ENCODE measurements at places on chromosomes 2 and 18.

DNA sequence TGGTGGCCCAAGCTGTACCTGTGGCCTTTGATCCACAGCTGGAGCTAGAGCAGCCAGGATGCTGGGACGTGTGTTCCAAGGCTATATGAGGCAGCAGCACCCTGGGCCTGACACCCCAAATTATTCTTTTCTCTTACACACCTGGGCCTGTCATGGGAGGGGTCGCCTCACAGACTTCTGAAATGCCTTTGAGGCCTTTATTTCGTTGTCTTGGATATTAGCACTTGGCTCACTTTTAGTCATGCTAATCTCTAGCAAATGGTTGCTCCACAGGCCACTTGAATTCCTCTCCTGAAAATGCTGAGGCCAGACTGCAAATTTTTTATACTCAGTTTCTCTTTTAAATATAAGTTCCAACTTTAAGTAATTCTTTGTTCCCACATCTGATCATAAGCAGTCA, 22.0 kb upstream of the IL1R2 start:
- no peak for DNase-seq

DNA sequence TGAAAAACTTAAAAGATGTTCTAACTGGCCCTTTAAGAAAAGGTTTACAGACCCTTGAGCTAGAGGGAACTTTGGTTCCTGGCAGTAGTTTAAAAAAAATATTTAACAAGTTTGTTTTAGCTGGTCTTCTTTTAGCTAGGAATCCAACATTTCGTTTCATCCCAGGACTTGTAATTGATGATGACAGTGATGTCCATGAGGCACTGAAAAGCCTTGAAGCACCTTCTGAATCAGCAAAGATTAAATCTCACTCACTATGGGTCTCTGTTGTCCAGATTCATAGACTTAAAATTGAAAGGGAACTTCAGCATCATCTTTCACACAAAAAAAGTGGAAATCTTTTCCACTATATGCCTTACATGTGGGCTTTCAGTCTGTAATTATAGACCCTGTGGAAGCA, 102.9 kb upstream of the ETAA1 start:
- no peak for DNase-seq

GRCh38 chr2:84459018-84459943, at the start of gene SUCLG1:
SUCLG1 (minus strand) TSS chr2:84459280; CDS start chr2:84459269, 11 bp downstream.
- peak; percentile 89 for DNase-seq

- DNase-seq, result no peak
Observed at GRCh38 chr2:215900843-215901242, 112.5 kb downstream of the MREG start.

DNA sequence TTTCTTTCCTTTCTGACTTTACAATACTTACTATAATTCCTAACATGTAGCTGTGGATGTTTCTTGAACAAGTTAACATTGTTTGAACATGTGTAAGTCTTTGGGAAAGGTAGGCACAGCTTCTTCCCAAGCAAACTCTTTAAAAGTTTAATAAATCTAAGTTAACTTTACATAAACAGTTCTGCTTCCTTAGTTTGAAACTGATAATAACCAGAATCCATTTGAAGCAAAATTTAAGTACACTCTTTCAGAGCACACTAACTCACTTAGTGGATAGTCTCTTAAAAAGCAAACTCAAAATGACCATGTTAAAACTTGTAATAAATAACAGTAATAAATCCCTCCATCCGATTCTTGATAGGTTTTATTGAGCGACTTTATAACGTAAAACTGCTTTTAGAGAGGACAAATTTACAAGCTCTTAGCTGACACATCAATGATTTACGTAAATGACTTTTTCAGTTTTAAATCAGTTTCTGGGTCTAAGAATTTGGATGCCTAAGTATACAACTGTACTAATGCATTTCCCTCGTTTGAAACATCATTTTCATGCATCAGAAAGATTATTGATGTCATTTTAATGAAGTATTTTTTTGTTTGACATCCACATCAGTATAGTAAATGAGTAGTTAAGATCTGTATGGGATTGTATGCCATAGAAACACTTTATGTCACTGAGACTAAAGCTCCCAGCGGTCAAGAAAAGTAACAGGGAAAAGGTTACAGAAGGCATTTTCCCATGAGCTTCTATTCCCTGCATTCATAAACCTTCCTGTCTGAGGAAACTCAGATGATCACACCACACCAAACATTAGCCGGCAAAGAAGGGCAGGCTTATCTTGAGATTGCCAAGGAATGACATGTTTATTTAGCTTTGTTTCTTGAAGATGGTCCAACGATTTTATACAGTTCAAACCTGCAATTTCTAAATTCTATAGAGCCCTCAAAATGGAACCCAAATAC, 67.5 kb downstream of the PDE1A start:
- no peak for DNase-seq

GRCh38 chr2:100145893-100146656, 3.7 kb upstream of the AFF3 start:
- DNase-seq, result no peak

GRCh38 chr2:95359031-95359430, 43.5 kb upstream of the FAHD2A start:
- no peak for DNase-seq

DNA sequence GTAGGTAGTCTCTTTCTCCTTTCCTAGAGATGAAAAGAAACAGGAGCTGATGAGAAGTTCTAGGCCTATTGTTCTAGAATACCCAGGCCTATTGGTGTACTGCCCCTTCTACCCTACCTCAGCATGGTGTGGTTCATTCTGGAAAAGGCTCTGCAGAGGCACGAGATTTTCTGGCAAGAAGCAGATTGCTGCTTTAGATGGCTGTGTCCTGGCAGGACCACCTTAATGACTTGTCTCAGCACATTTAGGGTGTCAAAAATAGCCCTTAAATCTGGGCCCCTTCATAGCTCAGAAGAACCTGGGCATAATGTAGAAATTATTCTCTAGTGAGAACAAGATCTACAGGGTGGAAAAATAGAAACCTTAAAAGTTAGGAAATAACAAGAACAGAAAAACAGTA, 87.9 kb downstream of the BCL2L11 start:
- no peak for DNase-seq

GRCh38 chr2:36277881-36278523, 77.6 kb upstream of the CRIM1 start:
- no peak for DNase-seq

GRCh38 chr2:12296915-12297314, 419.8 kb upstream of the TRIB2 start:
- DNase-seq, result no peak

GRCh38 chr2:70896765-70897202, 38.9 kb upstream of the ATP6V1B1 start:
- DNase-seq, result no peak

DNA sequence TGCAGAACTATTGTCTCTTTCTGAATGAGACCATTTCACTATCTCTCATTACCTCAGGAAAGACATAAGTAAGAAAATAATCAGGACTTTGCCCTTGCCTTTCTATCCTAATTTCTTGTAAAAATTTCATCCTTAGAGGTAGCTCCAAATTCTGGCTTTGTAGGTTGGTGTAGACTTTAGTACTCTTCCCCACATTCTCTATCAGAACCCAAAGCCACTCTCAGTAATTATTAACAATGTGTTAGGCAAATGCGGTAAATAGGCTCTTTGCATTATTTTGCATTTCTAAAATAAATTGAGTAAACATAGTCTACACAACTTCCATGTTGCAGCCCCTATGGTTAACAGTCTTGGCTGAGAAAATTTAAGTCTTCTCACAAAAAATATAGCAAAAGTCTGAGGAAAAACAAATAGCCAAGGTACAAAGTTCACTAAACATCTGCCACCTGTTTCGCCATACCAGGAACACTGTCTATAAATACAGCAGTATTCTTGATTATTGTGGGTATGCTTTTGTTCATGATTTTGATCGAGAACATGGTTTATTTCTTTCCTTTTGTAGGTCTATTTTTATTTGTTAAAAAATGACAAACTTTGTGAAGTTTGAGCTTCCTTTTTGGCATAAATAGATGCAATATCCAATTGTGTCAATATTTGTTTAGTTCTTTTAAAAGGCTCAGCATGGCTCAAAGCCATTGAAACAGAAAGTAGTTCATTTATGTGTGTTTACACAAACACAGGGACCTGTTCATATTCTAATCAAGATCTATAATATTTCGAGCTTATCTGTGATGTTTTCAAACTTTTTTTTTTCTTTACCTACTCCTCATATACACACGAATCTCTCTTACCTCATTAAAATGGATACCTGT, 1061.5 kb downstream of the CNTNAP5 start:
- DNase-seq, result no peak

GRCh38 chr18:46917803-46918600, 600 bp downstream of the KATNAL2 start:
- DNase-seq, result no peak

- DNase-seq, result no peak
Observed at GRCh38 chr2:61363580-61363979, 107.3 kb downstream of the USP34 start.

DNA sequence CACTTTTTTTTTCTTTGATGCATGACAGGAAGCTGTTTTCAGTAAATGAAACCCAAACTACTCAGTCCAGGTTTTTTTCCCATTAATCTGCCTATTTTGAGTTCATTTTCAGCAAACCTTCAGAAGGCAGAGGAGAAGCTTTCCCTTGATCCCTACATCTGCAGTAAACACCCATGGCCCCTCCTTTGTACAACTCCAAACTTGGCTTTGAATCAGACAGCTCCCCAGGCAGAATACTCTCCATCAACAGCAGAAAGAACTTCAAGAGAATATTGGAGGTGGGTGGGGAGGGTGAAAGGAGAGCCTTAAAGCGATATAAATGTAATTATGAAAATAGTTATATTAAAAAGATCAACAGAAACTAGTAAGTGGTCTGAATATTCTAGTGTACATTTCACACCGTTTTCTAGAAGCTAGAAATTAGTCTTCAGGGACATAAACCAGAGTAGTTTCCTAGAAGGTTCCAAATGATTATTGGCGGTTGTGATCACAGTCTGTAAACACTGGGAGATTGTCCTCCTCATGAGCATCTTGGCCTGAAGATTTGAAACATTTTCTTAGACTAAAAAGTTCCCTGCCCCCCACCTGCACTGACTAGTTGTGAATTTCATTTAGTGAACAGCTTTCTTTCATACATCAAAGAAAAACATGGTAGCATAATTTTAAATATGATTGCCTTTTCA, 75.1 kb upstream of the STK39 start:
- no peak for DNase-seq

DNA sequence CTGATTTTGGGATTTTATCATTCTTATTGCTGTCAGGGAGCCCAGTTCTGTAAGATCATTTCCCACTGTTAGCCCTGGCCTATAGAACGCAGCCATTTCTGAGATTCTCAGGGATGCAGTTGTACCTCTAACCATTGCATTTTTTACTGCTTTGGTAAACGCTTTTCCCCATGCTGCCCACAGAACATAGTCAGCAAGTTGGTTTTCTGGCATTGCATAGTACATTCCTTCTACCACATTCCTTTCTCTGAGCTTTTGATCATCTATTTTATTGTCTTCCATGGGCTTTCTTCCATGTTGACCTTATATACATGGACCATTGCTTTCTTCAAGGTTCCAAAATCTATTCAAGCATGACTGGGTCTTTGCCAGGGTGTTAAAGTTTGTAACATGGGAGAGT, 86.8 kb upstream of the ST6GAL2 start:
- no peak for DNase-seq

DNA sequence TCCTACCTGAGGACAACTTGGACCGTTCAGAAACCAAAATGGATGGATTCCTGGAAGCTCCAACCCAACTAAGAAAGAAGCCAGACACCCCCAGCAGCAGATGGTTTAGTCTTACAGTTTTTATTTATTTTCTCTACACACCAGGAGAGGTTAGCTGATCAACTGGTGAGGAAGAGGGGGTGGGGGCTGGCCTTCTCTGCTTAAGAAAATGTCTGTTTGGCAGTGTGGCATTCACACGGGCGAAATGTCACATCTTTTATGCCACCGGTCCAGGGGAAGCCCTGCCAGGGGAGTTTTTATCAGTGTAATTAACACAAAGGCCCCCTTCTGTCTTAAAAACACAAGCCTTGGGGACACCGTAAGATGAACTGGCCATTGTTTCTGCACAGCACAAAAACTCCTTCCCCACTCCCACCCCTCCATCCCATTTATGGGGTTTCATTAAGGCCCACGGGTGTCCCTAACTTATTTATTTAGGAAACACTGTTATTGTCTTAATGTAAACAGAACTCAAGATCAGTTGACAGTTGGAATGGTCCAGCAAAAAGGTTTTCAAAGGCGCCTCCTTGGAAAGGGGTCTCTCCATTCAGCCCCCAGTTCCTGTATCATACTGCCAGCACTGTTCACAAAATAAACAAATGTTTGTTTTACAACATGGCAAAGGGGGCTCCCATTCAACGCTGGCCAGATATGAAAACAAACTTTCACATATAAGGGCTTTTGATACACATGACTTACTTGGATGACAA, 217.0 kb downstream of the C1D start:
- no peak for DNase-seq

DNA sequence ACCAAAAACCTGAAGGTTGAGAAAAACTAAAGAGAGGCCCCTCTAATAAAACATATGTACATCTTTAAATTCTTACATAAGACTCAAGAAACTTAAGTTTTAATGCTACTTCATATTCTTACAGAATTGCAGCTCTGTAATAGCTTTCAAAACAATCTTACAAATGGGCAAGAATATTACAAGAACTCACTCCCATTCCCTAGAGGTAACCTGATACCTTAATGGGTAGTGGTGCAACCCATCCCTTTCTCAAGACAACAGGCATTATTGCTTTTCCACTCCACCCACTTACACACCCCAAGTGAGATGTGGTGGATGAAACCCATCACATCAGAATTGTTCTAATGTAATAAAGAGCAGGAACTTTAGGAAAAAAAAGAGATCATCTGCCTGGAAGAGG, 103.7 kb downstream of the RBMS1 start:
- no peak for DNase-seq

GRCh38 chr2:160826496-160826895, 332.9 kb upstream of the RBMS1 start:
- DNase-seq, result no peak

DNA sequence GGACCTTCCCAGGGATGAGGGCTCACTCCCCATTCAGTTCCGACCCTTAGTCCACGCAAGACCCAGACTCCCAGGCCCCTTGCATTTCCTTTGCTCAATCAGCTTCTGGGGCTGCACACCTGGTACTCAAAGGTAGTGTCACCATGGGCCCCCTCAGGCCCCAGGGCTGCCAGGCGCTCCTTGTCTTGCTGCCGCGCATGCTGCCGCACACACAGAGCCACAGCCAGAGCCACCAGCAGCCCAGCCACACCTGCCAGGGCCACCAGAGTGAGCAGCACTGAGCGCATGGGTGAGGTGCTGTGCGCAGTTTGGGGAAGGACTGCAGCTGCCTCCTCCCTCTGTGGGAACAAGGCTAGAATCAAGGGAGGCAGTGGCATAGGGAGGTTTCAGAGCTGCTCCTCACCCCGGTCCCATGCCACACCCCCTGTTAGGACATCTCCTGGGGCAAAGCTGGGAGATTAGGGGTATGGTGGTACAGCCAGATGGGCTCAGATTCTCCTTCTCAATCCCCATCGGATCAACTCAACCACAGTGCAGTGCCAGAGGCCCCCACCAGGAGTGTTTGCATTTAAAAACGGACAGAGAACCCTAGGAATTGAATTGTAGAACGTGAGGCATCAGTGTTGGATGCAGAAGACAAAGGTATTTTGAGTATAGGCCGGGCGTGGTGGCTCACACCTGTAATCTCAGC, 11.3 kb downstream of the PTPRN start:
- peak; percentile 48 for DNase-seq

Measured in osteocyte (in vitro differentiated cells).